ENCODE measurements at places on chromosomes 5 and 9. TPM values are rescaled to one million over a fixed set of nuclear protein-coding genes. Genes with fewer than 3 reads are reported as not detected.

The RANBP3L gene
- total RNA-seq = 26.3 TPM

The PTTG1 gene
- 153 TPM for total RNA-seq

The NAIP gene
- total RNA-seq = 29.0 TPM

The BTNL3 gene
- total RNA-seq = 4.1 TPM

The PCDHAC2 gene
- total RNA-seq = 15.5 TPM

The RANBP17 gene
- 58.2 TPM for total RNA-seq

The FEM1C gene
- 20.0 TPM for total RNA-seq

The EIF4E1B gene
- total RNA-seq = 2.4 TPM

Data from testis (tissue), 5 donors.